B cell (primary cell): ENCODE measurements at places on chromosomes 12 and 14. TPM values are rescaled to one million over a fixed set of nuclear protein-coding genes. Genes with fewer than 3 reads are reported as not detected.

DNA sequence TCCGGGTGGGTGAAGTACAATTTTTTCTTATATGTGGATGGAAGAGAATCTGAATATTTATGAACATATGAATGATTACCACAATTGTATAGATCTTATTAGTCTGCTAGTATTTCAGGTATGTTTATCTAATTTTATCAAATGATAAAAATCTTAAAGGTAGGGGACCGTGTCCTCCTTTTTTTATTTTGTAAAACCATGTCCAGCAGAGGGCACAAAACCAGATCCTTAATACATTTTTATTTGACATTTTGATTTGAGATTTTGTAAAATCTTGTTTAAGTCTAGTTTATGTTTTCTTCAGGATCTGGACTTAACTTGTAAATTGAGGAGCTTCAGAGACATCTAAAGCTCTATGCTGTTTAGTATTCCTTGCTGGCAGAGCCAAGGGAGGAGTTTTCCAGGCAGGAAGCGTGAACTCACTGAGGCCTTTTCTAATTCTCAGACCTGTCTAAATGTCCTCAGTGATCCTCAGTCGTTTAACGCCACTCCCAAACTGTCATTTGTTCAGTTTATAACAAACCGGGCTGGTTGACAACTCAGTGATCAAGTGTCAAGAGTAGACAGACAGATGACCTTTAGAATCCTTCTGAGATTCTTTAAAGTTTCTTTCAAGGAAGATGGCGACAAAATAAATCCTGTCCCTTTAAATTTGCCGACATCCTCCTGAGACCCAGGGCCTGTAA lies 263.9 kb downstream of the KTN1 start:
- DNase-seq: no peak

DNA sequence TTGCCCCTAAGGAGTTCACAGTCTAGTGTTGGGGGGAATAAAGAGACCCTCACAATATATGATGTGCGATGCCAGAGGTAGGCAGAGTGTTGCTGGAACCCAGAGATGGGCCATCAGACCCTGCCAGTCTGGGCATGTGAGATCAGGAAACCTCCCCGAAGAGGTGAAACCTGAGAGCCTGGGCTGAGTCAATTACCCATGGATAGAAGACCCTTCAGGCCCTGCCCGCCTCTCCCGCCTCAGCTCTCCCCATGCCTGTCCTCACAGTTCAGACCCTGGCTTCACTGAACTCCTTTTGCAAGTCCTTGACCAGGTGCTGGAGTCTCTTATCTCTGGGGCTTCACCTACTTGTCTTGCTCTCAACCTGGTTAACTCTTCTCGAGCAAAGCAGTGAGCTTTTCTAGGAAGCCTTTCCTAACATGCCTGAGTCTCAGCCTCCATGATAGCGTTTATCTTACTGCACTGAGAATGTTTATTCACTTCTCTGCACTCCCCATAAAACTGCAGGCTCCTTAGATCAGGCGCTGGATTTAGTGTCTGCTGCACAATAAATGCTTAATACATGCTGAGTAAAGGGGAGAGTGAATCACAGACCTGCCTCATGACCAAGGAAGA lies 19.6 kb downstream of the ALDH1L2 start:
- DNase-seq: no peak

DNA sequence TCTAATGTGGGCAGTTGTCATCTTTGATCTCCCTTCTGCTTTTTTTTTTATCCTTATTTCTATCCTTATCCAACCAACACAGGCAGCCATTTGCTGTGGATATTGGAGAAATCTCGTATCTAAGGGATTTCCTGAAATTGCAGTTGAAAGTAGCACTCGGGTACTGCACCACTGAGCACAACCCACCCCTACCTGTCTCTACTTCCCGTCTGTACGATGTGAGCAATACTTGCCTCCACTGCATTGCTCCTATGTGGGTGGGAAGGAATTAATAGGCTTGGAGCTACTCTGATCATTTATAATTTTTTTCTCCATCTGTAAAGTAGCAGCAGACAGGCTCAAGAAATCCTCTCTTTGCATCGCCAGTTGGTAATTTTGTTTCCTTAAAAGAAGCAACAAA lies 300.4 kb downstream of the SNAPC1 start:
- peak; percentile 39 for DNase-seq

DNA sequence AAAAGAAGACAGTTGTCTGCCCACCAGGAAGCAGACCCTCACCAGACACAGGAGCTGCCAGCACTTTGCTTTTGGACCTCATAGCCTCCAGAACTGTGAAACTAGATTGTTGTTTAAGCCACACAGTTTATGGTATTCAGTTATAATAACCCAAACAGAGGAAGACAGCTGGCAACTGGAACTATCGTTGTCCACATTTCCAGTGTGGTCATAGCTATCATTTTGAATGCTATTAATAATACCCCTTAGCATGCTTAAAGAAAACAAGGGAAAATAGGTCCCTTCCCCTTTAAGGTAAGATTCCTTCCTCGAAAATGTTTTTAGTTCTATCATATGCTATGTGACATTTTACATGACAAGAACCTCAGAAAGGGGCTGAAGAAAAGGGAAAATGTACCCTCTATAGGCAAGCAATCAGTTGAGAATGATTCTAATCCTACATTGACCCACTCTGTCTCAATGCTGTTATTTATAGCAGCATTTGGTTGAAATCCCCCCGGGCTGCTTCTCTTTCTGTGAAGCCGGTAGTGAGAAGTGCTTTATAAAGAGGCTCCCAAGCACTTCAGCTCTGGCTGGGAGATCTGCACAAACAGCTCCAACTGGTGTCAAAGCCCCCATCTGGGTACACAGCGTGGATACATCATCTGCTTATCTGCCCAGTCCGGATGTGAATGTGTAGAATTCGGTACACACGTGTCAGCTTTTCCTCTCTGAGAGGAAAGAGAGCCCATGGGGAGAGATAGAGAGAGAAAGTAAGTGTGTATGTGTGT lies 221.2 kb upstream of the FLRT2 start:
- no peak for DNase-seq

DNA sequence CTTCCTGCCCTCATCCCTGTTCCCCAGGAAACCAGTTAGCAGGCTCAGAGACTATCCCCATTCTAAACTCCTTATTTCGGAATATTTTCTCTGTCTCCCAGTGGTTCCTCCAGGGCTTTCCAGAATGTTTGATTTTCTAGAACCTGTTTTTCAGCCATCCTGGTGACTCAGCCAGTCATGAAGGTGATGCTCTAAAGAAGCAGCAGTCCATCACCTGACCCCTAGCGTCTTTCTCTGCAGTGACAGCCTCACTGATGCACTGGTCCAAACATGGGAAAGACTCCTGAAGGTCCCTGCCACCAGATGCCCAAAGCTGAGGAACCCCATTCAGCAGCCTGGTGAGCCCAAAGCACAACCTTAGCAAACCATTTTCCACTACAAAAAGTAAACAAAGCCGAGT lies 212.6 kb downstream of the PHETA1 start:
- DNase-seq: no peak

The TPPP2 gene
- total RNA-seq: not detected in 2 replicates

The RTN1 gene
- not detected in 2 replicates for total RNA-seq

- no peak for DNase-seq
These were observed 452.9 kb downstream of the CCER1 start for GRCh38 chr12:90502070-90502469.

DNA sequence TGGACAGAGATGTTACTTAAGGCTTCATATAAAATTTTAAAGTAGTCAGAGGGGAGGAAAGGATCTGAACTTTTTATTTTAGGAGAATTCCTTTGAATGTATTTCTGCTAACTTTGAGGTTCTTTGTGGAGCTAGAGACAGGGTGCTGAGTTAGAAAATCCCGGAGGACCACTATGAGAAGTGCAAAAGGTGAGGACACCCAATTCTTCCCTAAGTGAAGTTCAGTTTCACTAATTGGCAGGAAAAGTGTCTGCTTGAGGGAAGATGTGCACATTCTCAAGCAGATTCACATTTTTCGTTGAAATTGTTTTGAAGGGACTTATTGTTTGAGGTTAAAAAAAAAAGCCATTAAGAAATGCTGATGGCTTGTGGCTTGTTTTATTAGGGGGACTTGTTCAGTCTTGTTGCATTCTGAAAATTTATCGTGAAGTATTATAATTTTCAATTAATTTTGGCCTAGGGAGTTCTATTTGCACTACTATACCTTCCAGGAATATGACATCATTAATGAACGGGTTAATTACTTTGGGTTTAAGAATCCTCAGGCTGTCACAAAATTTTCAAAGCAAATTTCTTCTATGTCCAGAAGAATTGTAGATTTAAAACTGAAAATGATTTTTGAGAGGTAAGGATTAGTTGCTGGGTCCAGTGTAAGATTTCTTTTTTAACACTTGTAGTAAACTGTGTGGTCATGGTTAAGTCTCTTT lies 1.8 kb downstream of the PCNX1 start:
- DNase-seq: no peak

DNA sequence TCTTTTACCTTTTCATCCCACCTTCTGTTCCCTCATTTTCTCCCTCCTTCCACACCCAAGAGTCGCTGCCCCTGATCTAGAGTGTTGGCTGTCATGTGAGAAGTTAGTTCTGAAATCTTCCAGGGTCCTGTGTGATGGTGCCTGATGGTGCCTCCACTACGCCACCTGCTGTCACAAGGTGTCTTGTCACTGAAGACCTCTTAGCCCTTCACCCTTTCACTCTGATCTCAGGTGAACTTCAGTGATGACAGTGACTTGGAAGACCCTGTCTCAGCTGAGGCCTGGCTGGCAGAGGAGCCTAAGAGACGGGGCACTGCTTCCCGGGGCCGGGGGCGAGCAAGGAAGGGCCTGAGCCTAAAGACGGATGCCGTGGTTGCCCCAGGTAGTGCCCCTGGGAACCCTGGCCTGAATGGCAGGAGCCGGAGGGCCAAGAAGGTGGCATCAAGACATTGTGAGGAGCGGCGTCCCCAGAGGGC lies 7.6 kb upstream of the PFDN5 start:
- DNase-seq: peak; percentile 85

DNA sequence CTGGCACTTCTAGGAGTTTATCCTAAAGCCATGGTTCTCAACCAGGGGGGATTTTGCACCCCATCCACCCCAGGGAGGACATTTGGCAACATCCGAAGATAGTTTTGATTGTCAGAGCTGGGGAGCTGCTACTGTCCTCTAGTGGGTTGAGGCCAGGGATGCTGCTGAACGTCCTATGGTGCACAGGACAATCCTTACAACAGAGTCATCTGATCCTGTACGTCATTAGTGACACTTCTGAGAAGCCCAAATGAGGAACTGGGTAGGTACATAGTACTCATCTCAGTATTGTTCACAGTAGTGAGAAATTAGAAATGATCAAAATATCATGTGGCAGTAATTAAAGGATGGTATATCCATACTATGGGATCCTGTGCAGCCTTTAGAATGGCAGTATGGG lies 185.1 kb downstream of the CHST11 start:
- peak; percentile 86 for DNase-seq

- no peak for DNase-seq
These were observed 114.4 kb downstream of the VRK1 start for GRCh38 chr14:96911499-96912149.

DNA sequence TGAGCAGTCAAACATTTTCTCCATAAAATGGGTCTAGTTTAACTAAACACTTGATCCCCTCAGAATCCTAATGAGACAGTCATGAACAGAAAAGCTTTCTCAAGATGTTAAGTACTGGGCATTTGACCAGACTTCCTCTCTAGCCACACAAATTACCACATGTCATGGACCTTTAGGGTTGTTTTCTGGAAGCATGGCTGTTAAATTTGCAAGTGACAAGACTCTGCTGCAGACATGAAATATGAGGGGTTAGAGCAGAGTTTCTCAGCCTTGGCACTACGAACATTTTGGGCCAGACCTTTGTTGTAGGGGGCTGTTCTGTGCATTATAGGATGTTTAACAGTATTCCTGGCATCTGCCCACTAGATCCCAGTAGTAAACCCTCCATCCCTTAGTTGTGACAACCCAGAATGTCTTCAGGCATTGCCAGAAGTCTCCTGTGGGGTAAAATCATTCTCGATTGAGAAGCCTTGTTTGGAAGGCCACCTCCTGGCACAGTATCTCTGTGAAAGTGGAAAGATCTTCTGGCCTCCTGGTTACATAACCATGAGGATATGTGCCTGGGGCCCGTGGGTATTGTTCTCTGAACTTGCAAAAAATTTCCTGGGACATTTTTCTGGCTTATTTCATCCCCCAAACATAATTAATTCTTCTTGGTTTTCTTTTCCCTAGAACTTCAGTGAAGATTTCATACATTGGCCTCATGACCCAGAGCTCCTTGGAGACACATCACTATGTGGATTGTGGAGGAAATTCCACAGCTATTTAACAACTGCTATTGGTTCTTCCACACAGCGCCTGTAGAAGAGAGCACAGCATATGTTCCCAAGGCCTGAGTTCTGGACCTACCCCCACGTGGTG lies 4.3 kb downstream of the TMEM106C start:
- DNase-seq: no peak

The OR4E2 gene
- not detected in 2 replicates for total RNA-seq

DNA sequence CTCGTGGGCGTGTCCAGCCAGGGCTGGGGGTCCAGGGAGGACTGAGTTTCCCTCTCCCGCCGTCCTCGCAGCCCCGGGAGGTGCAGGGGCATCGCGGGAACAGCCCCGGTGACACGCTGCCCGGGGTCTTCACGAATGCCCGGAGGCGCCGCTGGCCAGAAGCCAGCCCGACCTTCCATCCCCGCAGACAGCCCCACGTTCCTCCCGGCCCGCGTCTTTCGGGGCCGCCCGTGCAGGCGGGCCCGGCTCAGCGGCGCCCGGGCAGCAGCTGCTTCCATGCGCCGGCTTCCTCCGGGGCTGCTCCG lies 827 bp upstream of the TEDC1 start:
- DNase-seq: no peak

GRCh38 chr14:66884149-66884548 lies 305.1 kb upstream of the GARIN2 start:
- no peak for DNase-seq

DNA sequence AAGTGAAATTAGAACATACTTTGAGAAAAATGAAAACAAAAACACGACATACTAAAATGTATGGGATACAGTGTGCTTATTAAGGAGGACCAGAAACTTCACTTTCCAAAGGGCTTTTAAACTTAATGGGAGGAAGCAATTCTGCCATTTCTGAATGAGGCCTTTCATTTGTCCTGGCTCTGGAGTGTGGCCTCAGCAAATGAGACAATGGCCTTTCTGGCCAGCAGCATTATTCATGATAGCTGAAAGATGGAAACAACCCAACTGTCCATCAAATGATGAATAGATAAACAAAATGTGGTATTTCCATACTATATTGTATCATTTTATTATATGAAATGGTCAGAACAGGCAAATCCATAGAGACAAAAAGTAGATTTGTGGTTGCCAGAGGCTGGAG lies 338.6 kb downstream of the CEP128 start:
- no peak for DNase-seq

The SDR9C7 gene
- total RNA-seq: 0.22 TPM in 1 of 2 replicates, not detected in the other

The TBC1D30 gene
- 0.10 and 0.29 TPM in 2 replicates for total RNA-seq

GRCh38 chr14:51481643-51482042 lies 170.1 kb upstream of the FRMD6 start:
- no peak for DNase-seq

The ZFC3H1 gene
- total RNA-seq: 141 and 154 TPM in 2 replicates

The BRI3BP gene
- 14.3 and 15.0 TPM in 2 replicates for total RNA-seq
